NCI-H774 (cell line): ENCODE measurements at places on chromosomes 3 and 15.

GRCh38 chr15:75235760-75236729, 22.1 kb upstream of the GOLGA6C start:
- DNase-seq = no peak

GRCh38 chr3:30661098-30661873, 54.9 kb downstream of the TGFBR2 start:
- DNase-seq = no peak

- no peak for DNase-seq
Observed at GRCh38 chr3:29067007-29067406, 213.9 kb upstream of the RBMS3 start.

- no peak for DNase-seq
Observed at GRCh38 chr3:69738859-69739203, 433 bp upstream of the MITF start.

DNA sequence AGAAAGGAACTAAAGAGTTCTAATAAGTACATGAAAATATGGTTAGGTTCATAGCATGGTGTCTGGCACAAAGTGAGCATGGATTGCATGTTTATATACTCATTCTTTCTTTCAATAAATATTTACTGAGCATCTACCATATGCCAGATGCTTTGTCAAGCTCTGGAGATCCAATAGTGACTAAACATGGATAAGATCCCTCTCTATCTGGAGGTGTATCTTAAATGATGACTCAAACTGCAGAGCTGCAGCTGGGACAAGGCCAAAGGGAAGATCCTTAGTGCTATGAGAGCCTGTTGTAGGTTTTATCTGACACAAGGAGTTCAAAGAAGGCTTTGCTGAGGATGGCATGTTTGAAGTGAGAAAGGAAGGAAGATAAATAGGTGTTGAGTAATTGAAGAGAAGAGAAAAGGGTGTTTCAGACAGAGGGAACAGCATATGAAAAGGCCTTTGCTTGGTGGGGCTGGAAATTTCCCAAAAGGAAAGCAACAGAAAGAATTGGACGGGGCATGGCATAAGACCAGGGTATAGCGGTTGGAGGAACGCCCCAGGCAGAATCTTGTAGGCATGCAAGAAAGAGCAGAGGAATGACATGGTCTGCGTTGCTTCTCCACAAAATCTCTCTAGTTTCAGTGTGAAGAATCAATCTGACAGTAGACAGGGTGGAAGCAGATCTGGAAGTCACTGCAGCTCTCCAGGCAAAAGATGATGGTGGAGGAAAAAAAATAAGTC, 239.9 kb upstream of the LRTM1 start:
- no peak for DNase-seq

GRCh38 chr3:136078421-136079364, 113.2 kb downstream of the PPP2R3A start:
- DNase-seq = peak; percentile 6
